ENCODE measurements at places on chromosomes 6 and 20.
A peak's percentile ranks its signal among the peaks of the same experiment; 100 is the strongest.

DNA sequence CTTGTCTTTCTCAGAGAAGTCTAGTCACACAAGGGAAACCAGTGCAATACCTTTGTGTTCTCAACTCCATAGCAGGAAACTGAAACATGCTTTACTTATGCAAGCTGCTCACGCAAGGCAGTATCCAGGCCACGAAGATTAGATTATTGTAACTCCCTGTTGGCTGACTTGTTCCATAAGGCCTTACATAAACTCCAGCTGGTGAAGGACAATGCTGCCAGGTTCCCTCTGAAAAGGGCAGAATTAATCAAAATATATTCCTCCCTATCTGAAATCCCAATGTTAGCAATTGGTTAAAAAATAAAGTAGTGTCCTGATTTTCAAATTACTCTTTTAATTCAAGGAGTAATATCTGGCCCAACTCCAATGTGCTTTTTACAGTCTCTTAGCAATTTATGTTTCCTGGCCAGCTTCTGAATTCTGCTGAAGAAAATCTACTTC lies 966.6 kb downstream of the HACE1 start:
- peak; percentile 3 for DNase-seq

GRCh38 chr20:46353500-46354206 lies 45.4 kb upstream of the CDH22 start:
- no peak for DNase-seq

GRCh38 chr6:137304020-137304780 lies 85.0 kb upstream of the IFNGR1 start:
- no peak for DNase-seq

DNA sequence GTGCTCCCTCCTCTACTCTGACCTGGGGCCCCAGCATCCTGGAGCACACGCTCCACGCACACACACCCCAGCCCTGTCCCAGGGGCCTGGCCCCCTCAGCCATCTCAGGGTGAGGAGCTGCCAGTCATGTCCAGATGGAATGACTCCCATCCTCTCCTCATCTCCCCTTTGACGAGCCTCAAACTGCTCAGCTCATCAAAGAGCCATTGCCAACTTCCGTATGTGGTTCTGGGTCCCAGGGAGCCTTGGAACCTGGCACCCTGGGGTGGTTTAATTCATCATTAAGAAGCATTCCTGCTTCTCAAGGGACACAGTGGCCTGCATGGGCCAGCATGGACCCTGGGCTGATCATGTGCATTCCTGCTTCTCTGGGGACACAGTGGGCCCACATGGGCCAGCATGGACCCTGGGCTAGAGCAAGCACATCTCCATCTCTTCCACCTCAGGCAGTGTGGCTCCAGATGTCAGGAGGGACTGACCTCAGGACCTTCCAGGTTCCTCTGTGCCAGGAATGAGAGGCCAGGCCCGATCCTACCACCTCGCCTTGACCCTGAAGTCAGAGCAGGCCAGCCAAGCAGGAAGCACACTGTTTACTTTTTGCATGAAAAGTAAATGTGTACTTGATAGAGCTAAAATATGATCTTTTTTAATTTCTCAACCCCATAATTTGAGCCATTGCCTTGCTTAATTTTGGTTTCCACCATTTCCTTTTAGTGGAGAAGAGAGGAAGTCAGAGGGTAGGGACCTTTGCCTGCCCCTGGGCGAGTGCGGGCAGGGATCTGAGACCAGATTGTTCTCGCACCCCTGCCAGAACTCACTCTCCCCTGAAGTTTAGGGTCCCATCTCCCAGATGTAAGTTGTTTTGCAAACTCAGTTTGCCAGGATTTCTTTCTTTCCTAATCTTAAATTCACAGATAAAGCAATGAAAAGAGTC lies 26.1 kb downstream of the SPATA2 start:
- no peak for DNase-seq

GRCh38 chr6:36912586-36912985 lies 26.8 kb downstream of the C6orf89 start:
- no peak for DNase-seq

DNA sequence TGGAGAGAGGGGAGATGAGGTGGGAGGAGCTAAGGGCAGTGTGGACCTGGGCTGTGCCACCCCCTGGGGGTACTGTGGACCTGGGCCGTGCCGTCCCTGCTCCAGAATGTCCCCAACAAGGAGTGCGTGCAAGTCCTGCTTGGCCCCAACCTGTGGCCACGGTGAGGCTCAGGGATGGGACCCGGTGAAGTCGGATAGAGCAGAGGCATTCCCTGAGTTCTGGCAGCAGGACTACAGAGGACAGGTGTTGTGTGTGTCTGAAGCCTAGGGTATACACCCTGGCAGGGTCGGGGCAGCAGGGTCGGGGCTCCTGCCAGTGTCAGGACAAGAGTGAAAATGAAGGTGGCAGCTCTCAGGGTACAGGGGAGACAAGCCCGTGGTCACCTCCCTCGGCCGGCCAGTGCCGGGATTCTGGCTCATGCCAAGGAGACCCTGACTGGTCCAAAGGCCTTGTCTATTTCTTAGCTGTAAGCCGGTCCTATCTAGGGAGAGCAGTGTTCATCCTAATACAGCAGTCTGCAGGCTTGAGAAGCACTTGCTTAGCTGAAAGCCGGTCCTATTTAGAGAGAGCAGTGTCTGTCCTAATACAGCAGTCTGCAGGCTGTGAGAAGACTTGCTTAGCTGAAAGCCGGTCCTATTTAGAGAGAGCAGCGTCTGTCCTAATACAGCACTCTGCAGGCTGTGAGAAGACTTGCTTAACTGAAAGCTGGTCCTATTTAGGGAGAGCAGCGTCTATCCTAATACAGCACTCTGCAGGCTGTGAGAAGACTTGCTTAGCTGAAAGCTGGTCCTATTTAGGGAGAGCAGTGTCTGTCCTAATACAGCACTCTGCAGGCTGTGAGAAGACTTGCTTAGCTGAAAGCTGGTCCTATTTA lies 95.9 kb downstream of the SMOC2 start:
- no peak for DNase-seq

DNA sequence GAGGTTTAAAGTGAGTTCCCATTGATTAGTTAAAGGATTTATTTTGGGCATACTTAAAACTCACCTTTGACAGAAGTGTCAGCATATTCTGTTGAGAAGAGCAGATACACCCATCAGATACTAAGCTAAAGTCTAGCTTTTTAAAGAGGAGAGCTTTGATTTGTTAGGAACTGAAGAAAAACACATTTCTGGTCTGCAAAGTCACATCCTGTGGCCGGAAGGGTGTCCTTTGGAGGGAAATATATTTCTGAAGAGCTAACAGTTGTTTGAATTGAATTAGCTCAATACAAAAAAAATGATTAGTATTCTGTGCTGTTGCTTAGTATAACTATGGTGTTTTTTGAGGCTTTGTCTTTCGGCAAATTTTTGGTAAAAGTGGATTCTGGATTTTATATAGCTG lies 302.7 kb downstream of the RFPL4B start:
- no peak for DNase-seq

DNA sequence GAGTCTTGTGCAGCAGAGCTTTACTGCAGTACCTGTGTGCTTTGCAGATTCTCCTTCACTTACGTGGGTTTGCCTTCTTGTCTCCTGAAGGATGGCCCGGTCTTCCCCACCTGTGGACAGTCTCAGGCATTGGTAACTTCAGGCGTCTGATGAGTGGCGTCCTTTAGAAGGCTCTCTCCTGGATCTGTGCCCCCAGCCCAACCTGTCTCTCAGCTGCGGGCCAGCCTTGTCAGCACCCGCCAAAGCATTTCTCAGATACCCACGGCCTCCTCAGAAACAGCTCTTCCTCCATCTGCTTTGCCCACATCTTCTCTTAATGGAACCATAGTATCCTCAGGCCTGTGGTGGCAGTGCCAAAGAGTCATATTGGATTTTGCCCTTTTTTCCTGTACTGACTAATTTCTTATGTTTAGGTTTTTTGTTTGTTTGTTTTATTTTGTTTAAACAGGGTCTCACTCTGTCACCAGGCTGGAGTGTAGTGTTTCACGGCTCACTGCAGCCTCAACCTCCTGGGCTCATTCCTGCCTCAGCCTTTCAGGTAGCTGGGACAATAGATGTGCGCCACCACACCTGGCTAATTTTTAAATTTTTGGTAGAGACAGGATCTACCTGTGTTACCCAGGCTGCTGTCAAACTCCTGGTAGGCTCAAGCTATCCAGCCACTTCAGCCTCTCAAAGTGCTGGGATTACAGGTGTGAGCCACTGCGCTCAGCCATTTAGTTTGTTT lies 96.6 kb downstream of the ARID1B start:
- DNase-seq = no peak

DNA sequence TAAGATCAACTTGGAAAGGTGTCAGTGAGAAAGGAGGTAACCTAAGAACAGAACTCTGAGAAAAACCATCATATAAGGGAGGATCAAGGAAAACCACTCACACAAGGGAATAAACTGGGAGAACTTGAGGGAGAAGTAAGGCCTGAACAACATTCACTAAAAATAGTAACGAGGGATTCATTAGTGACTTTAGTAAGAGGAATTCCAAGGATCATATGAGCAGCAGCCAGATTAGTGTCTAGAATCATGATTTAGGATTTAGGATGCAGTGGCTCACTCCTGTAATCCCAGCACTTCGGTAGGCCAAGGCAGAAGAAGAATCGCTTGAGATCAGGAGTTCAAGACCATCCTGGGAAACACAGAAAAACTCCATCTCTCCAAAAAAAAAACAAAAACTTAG lies 376.5 kb upstream of the MARCKS start:
- no peak for DNase-seq

- no peak for DNase-seq
These were observed 27.1 kb upstream of the SYNCRIP start for GRCh38 chr6:85669735-85670194.

GRCh38 chr6:168618546-168619315 lies 177.7 kb downstream of the SMOC2 start:
- DNase-seq = no peak

- DNase-seq = no peak
These were observed 29.5 kb downstream of the ANKRD60 start for GRCh38 chr20:58198901-58199355.

- DNase-seq = peak; percentile 35
These were observed 448 bp upstream of the DDAH2 start for GRCh38 chr6:31729515-31729978.

DNA sequence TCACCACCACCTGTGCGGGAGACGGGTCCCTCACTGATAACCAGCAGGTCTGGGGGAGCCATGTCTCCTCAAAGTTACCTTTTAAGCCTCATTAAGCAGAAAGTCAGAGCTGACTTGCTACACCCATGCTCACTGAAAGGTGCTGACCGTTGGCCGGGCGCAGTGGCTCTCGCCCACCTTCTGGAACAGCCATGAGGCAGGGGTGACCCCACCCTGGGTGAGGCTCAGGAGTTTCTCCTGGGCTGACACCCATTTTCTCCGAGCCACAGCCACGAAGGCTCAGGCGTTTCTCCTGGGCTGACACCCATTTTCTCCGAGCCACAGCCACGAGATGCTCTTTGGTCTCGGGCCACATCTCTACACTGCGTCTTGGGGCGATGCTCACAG lies 10.2 kb downstream of the BHLHE23 start:
- DNase-seq = no peak

DNA sequence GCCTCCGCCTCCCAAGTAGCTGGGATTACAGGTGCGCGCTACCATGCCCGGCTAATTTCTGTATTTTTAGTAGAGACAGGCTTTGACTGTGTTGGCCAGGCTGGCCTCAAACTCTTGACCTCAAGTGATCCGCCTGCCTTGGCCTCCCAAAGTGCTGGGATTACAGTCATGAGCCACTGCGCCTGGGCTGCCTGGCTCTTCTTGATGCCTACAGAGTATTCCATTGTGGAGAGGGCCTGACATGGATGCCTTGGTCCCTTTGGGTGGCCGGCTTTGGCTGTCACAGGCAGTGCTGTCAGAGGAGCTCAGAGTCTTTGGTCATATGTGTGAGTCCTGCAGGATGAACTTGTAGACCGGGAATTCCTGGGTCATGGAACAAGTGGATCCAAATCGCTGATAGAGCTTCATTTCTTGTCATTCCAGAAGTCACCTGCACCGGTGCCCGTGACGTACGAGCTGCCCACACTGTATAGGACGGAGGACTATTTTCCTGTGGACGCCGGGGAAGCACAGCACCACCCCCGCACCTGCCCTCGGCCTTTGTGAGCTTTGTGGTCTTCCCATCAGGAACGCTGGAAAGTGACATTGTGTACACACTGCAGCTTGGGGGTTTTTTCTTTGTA lies 55.1 kb downstream of the ADNP start:
- no peak for DNase-seq

GRCh38 chr6:101605874-101606273 lies 212.4 kb downstream of the GRIK2 start:
- DNase-seq = no peak

- no peak for DNase-seq
These were observed 231.3 kb upstream of the MAP3K7 start for GRCh38 chr6:90818163-90818562.

- DNase-seq = peak; percentile 32
These were observed at the start of gene NR2E1 for GRCh38 chr6:108165714-108166663. NR2E1 (plus strand) TSS chr6:108166022; CDS start chr6:108166766, 744 bp downstream.

- DNase-seq = no peak
These were observed 289.6 kb downstream of the PREX1 start for GRCh38 chr20:48538058-48538825.

DNA sequence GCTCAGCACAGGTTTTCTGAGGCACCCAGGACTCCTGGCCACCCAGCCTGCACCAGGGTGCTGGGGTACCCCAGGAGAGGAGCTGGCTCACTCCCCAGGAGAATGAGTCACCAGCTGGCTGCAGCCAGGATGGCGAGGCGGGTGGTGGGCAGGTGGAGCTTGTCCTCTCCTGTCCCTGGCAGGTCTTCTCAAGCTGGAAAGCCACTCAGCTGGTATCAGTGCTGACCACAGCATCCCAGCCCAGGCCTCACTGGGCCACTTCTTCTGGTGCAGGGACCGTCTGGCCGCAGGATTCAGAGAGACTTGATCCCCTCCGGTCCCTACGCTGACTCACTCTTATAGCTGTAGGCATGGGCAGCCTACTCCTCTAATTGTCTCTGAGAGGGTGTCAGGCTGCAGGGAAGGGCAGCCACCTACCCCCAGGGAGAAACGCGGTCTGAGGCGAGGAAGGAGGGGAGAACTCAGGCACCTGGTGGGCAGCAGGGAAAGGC lies 22.2 kb downstream of the TFEB start:
- DNase-seq = no peak

GRCh38 chr20:40880063-40880728 lies 148.4 kb upstream of the TOP1 start:
- no peak for DNase-seq

GRCh38 chr6:44133003-44133931 lies 5.9 kb downstream of the TMEM63B start:
- DNase-seq = peak; percentile 26

- DNase-seq = no peak
These were observed 45.8 kb downstream of the TM9SF4 start for GRCh38 chr20:32155017-32155981.

DNA sequence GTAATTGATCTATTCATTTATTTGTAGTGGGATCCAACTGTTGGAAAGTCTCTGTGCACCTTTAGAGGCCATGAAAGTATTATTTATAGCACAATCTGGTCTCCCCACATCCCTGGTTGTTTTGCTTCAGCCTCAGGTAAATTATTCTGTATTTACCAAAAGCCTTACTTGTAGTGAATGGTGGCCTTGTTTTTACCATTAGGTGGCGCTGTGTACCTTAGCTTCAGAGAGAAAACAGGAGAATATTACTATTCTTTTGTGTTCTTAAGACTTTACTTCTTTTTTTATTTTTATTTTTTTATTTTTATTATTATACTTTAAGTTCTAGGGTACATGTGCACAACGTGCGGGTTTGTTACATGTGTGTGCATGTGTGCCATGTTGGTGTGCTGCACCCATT lies 23.7 kb downstream of the PEX7 start:
- peak; percentile 28 for DNase-seq

Measured in NCI-H1694 treated with DMSO at 0.1 percent for 48 hours (cell line).